ENCODE measurements at places on chromosomes 11 and 22.
A peak's percentile ranks its signal among the peaks of the same experiment; 100 is the strongest.

- DNase-seq, result peak; percentile 83
These were observed 657.5 kb downstream of the FAM181B start for GRCh38 chr11:82076126-82076525.

- no peak for DNase-seq
These were observed 56.3 kb downstream of the SLN start for GRCh38 chr11:107655602-107656001.

DNA sequence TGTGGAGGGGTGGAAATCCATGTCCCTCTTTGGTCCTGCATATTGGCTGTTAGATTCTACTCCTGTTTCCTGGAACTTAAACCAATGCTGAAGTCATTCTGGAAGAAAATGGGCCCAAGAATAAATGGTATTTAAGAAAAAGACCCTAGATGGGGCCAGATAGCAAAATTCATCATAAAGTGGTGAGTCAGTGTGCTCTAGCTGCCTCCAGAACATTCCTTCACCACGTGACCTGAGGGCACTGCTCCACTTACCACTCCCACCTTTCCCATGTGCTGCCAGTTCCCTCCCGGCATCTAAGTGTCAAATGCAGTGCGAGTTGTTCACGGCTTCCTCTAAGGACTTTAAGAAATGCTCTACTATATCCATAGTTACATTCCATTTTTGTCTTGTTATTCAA, 30.9 kb upstream of the NAP1L4 start:
- no peak for DNase-seq

GRCh38 chr11:35980686-35981390, 37.0 kb downstream of the LDLRAD3 start:
- DNase-seq, result no peak

GRCh38 chr22:32680277-32680676, 121.2 kb upstream of the TIMP3 start:
- no peak for DNase-seq

GRCh38 chr11:8998017-8998416, 5.8 kb downstream of the NRIP3 start:
- DNase-seq, result no peak
